Fibroblast of skin of right quadriceps (primary cell): ENCODE measurements at places on chromosomes 13 and 19.

- DNase-seq, result no peak
Measured at GRCh38 chr13:24145240-24145639, 15.3 kb upstream of the SPATA13 start.

GRCh38 chr13:25286308-25286968, 850 bp downstream of the MTMR6 start:
- DNase-seq, result peak; percentile 41

DNA sequence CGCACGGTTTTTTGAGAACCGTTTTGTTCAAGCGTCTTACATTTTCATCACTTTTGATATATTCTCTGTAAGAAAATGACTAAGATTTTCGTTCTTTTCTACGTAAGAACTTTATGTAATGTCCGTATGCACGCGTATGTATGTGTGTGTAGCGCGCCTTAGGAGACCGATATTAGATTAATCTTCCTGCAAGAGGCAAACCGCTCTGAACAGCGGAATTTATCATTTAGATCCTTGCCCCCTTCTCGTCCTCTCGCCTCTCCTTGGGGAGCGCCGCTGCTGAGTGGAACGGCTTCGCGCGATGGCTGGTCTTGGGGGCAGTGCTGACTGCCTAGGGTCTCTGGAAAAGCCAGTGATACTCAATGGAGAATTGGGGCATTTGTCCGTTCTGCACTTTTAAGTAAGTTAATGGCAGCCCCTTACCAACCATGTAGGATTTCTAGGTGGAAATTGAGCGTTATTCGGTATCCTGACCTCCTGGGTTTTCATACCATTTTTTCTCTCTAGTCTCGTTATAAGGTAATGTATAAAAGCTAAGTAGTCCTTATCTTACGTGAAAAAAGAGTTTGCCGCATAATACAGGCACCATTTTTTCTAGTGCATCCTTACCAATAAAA, 4.7 kb downstream of the MAB21L1 start:
- no peak for DNase-seq

DNA sequence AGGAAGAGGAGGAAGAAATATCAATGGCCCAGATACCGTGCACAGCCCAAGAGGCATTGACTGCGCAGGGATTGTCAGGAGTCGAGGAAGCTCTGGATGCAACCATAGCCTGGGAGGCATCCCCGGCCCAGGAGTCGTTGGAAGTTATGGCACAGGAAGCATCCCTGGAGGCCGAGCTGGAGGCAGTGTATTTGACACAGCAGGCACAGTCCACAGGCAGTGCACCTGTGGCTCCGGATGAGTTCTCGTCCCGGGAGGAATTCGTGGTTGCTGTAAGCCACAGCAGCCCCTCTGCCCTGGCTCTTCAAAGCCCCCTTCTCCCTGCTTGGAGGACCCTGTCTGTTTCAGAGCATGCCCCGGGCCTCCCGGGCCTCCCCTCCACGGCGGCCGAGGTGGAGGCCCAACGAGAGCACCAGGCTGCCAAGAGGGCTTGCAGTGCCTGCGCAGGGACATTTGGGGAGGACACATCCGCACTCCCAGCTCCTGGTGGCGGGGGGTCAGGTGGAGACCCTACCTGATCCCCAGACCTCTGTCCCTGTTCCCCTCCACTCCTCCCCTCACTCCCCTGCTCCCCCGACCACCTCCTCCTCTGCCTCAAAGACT, 36.0 kb downstream of the KEAP1 start:
- DNase-seq, result no peak

DNA sequence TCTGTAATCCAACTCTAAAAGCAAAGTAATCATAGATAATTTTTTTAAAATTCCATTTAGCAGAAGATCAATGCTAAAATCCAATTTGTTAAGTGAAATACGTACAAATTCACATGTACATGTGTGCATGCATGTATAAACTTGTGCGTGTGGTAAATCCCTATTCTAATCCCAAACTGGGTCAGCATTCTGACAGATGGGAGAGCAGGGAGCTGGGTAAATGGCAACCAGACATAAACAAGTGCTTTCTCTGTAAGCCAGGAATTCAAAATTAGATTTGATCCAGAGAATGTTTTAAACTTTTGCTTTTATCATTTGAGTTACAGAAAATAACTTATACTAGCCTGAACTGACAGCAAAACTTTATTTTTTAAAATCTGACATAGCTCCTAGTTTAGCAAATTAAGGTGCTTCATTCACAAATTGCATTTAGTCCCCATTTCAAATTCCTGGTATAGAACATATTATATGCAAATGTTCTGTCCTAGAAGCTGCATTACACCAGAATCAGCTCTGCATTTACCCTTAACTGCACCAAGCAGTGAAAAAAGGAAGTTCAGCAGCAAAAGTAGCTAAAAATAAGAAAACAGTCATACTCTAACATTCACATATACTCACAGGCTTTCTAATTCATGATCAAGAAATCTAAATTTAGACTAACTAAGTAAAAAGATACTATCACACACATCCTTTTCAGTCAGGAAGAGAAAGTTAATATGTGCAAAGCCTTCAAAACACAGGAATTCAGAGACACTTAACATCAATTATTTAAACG, 32.6 kb downstream of the UBL3 start:
- DNase-seq, result peak; percentile 31

DNA sequence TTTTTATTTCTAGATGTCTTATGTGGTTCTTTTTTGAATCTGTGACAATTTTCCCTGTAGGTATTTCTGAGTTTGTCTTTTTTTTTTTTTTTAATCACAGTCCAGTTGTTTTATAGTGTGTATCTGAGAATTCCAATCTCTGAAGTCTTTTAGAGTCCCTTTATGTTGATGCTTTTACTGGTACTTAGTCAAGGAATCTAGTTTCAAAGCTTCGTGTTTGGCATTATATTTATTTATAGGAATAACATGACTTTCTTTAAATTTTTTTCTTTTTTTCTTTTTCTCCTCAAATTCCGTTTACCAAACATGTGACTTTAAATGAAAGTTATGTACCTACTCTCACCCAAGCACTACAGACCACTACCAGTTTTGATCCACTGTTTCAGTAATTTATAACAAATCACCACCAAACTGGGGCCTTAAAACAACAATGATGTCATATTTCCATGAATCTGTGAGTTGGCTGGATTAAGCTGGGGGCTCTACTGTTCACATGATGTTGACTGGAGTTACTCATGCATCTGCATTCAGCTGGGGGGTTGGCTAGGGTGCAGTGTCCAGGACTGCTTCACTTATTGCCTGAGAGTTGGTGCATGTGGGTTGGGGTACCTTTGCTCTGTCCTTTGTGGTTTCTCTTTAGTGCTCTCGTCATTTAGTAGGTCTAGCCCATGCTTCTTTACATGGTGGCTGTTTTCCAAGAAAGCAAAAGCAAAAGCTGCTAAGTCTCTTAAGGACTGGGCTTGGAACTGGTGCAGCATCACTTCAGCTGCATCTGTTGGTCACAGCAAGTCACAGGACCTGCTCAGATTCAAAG, 22.3 kb downstream of the KCTD4 start:
- peak; percentile 84 for DNase-seq

DNA sequence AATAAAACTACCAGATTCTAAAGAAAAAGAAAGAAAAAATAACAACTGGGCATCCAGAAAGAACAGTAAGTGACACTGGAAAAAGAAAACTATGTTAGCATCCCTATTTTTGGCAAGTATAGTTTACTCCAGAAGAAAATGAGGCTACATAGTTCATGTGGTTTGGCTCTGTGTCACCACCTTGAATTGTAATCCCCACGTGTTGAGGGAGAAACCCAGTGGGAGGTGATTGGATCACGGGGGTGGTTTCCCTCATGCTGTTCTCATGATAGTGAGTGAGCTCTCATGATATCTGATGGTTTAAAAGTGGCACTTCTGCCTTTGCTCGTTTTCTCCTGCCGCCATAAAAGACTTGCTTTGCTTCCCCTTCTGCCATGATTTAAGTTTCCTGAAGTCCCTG, 76.9 kb downstream of the ITGBL1 start:
- peak; percentile 90 for DNase-seq

DNA sequence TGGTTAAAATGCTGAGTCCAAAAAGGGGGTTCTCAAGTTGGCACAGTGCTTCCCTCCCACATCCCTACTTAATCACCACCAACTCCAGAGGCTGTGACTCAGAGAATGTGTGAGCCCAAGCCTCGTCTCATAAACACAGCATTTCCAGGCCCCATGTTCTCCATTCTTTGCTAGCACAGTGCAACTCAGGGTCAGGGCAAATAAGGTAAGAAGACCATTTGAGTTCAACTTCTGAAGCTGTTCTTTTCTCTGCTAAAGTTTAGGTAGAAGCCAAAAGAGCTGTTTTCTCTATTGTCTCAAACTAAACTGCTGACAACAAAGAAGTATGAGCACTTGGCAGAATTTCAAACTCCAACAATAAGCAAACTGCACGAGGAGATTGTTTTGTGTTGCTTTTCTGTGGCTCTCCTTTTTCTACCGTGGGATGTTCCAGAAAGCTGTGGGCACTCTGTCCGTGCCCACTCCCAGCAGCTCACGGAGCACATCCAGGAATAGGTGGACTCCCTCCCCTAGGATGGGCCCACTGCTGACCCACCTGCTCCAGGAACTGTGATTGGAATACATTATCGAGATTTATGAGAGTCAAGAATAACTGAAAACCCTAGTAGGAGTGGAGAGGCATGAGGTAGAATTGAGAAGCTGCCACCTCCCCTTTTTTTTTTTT, 494.3 kb downstream of the COG6 start:
- DNase-seq, result peak; percentile 75

GRCh38 chr13:29754473-29754806, 96.0 kb downstream of the UBL3 start:
- peak; percentile 35 for DNase-seq

- DNase-seq, result no peak
Measured at GRCh38 chr19:55481148-55481793, 3.7 kb upstream of the NAT14 start.

- no peak for DNase-seq
Measured at GRCh38 chr19:17910791-17911360, 21.9 kb upstream of the CCDC124 start.
